ENCODE measurements at places on chromosomes 7 and 10.

DNA sequence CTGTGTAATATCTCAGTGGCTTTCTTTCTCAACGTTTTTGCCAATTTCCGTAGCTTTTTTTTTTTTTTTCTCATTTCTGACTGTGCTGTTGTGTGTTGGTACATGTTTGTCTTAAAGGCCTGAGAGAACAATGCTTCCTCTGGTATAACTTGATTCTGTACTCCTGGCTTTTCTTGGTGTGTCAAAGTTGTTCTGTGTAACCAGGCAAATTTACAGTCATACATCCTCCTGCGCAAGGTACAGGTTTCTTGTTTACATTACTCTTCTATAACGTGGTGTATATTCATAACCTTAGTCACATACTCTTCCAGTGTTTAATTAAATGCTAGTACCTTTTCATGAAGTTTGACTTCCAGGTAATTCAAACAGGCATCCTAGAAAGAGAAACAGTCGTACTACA lies 8.3 kb upstream of the ARHGAP12 start:
- DNase-seq, result no peak

GRCh38 chr7:100967292-100967863 lies 2.0 kb upstream of the MUC12 start:
- no peak for DNase-seq

- no peak for DNase-seq
These were observed 242.2 kb downstream of the ARL4A start for GRCh38 chr7:12929476-12930140.

- no peak for DNase-seq
These were observed 1.3 kb upstream of the TAS2R38 start for GRCh38 chr7:141974831-141975230.

DNA sequence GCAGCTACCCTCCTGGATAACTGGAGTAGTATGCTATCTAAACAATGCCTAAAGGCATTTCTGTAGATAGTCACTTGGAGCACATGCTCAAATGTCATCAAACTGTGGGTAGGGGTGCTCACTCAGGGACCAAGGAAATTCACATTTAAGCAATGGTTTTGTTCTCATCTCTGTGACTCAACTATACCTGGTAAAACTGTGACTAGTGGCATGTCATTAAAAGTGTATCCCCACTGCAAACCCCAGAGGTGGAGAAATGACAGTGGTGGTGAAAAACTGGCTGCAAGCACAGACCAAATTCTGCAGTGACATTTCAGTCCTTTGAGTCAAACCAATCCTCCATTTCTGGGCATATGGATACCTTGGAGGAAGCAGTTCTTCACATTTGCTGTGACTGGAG lies 134.2 kb upstream of the EFCAB10 start:
- no peak for DNase-seq

- DNase-seq, result no peak
These were observed 98.6 kb upstream of the MKX start for GRCh38 chr10:27844223-27844622.

DNA sequence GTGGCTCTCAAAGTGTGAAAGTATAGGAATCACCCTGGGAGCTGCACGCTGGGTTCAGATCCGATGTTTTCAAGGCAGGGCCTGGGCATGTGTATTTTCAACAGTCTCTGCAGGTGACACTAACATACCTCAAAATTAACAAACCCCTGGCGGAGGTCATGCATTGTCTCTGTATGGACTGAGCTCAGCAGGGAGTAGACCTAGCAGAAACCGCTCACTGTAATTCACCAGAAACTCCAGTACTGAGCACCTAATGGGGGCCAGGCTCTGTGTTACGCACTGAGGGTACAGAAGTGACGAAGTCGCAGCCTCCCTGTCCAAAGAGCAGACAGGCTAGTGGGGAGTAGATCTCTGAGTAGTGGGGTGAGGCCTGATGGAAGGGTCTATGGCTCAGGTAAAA lies 5.6 kb downstream of the STRA8 start:
- no peak for DNase-seq

DNA sequence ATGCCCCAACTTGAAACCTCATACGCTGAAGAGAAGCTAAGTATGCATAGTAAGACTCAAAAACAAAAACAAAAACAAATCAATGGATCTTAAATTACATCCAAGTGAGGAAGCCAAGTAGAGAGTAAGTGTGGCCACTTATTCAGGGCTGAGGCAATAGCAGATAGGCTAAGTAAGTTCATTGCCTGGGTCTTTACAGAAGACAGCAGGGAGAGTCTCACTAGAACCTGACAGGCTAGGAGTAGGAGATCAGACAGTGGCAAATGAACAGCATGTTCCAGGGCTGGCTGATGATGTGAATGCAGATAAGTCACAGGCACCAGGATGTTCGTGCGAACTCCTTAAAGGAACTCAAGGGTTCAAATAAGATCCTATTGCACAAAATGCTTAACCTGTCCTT lies 568.6 kb downstream of the KCNMA1 start:
- peak; percentile 8 for DNase-seq

DNA sequence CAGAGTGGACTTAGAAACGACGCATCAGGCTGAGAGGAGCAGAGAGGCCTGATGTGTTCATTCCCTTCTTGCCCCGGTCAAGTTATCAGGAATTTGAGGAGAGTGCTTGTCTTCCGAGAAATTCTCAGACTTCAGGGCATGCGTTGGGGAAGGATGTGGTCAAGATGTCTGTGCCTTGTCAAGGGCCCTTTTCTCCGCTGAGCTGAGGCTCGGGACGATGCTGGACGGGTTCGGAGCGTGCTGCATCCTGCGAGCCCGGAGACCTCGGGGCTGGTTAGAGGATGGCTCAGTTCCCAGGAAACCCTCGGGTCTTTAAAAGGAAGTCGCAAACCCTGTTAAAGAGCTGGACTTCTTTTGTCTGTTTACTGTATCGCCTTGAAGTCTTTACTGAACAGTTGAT lies 325.4 kb downstream of the ADARB2 start:
- DNase-seq, result no peak

GRCh38 chr10:129470103-129470851 lies 3.2 kb downstream of the MGMT start:
- DNase-seq, result no peak

DNA sequence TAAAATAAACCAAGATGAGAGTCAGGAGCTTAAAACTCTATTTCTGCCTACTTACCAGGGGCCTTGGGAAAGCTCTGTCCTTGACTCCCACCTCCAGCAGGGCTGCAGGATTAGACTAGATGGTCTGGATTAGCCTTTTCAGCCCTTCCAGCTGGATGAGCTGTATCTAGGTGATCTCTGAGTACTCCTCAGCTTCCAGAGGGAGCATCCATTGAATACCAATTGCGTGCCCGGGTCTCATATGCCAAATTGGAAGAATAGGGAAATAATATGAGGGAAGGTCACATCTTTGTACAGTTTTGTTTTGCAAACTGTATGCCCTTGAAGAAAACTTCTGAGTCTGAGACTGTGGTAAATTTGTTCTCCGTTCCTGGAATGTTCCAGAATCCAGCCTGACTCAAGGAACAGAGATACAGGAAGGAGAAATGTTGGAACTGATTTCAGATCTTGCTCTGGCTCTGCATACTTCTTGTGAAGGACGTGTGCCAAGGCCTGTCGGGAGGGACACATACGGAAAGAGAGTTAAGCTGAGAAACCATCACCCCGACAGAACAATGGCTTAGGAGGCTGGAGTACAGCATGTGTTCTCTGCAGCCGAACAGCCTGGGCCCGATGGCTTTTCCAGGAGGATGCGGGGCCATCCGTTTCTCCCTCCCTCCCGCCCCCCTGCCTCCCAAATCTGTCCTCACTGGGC lies 44.9 kb downstream of the MINDY4 start:
- no peak for DNase-seq

DNA sequence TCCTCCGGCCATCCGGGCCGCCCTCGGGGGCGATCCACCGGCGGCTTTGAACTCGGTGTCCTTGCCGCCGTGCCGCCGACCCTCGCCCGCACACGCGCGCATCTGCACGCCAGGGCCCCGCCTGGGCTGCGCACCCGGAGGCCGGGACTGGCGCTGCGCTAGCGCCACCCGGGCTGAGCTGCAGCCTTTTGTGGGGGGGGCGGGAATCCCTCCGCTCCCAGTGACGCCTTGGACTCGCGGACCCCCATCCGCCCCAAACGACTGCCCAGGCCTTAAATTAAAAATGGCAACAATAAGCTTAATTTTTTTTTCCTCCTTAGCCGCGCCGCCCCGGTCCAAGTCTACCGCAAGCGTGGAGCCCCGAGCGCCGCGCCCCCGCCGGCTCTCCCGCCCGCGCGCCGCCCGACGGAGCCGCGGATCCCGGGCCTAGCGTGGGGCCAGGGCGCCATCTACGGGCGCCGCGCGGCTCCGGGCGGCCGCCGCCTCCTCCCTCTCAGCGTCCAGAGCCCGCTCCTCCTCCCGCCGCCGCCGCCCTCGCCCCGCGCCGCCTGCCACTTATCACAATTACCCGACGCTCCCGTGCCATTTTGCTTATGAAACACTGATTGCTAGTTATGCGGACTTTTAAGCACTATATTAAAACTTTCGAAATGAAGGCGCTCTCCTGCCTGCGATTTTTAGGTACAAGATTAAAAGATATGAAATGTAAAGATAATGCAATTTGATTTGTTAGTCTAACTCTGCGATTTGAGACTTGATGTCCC lies 7.5 kb upstream of the EBF3 start:
- no peak for DNase-seq

DNA sequence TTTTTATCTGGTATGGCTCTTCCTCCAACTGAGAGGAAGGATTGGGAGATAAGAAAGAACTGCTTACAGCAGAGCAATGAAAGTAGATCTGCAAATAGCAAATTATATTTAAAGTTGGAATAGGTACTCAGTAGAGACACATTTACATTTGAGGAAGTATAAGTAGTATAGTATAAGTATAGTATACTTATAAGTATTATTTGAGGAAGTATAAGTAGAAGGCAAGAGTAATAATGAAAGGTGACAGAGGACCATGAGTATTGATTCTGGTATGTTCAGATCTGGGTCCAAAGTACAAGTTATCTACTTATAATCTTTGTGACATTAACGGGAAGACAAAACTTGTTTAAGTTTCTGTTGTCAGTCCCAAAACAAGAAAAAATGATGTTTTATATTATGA lies 527.6 kb upstream of the SORCS1 start:
- no peak for DNase-seq

GRCh38 chr10:71334221-71334791 lies 15.2 kb downstream of the SLC29A3 start:
- no peak for DNase-seq

DNA sequence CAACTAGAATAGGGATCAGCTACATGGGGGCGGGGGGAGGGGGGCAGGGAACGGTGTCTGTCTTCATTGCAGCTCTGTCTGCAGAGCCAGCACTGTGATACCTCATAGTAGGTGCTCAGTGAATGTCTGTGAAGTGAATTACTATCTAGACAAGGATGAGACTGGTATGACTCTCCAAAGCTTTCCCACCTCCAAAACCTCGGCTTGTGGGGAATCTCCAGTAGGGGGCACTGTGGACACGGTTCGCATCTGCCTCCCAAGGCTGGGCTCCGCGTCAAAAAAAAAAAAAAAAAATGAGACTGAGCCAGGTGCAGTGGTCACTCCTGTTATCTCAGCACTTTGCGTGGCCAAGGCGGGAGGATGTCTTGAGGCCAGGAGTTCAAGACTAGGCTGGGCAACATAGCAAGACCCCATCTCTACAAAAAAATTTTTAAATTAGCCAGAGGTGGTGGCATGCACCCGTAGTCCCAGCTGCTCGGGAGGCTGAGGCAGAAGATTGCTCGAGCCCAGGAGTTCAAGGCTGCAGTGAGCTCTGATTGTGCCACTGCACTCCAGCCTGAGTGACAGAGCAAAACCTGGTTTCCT lies 9.6 kb downstream of the TRIM56 start:
- DNase-seq, result no peak

DNA sequence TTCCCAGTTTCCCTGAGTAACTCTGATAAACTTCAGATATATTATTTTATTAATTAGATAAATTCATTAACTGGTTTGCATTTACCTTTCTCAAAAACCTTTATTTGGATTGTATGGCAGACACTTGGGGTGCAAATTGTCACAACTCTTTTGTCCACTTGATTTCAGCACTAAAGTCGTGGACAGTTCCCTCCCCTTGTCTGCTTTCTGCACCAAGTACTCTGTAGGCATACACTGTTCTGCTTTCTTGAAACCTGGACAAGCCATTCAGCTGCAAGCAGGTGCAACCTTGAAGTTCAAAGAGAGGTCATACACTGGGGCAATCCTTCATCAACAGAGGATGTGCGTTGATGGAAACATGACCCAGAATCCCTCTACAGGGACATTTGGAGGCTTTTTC lies 162.9 kb downstream of the ARL5B start:
- no peak for DNase-seq

DNA sequence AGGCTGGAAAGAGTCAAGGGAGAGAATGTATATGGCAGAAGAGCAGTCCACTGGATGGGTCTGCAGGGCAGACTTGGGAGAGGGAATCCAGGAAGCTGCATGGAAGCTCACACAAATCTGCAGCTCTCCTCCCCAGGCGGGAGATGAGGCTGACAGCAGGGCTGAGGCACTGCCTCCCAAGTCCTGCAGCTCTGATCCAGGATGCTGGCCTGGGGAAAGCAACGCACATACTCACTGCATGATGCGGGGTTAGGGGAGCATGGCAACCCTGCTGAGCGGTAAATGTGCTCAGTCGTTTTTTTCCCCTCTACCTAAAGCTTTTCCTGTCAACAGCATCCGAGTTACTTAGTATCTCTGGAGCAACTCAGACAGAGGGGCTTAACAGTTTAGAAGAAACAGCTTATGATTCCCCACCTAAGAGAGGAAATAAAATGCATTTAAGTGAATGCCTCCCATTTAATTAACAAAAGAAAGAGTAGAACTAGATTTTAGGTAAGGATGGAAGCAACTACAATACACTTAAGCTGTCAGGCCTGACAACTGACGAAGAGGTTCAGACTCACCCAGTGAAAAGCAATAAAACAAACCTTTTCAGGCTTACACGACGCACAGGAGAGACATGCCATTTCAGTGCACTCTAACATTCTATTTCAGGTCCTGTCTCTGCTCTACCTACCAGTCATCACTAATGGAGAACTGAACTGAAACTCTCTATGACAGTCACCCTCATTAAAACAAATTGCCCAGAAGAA lies 37.0 kb downstream of the CHCHD3 start:
- no peak for DNase-seq

DNA sequence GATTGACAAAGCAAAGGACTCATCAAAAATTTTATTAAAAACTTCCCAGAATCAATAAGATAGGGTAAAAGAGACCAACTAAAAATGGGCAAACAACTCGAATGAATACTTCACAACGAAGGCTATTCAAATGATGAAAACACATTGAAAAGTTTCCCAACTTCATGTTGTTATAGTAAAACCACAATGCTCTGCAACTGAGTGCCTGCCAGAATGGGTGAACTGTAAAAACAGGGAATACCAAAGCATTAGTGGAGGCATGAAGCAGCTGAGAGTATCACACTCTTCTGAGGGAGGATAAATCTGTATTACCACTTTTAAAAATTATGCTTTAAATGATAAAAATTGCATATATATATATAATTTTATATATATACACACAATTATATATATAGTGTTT lies 1214.7 kb downstream of the SORCS3 start:
- no peak for DNase-seq

- DNase-seq, result no peak
These were observed at the start of gene TMUB1 for GRCh38 chr7:151083071-151083823. Gene TMUB1 (minus strand): TSS chr7:151083493. CDS start chr7:151082563, 930 bp downstream.

Measured in NCI-H524 treated with DMSO at 0.1 percent for 48 hours (cell line).